AG04450 (cell line): ENCODE measurements at places on chromosomes 4 and X.

GRCh38 chr4:165542476-165542875 lies 163.7 kb downstream of the CPE start:
- DNase-seq, result no peak

GRCh38 chrX:11363069-11363594 lies 69.9 kb downstream of the AMELX start:
- DNase-seq, result no peak

- DNase-seq, result no peak
Measured at GRCh38 chr4:147310312-147310711, 170.6 kb upstream of the EDNRA start.

DNA sequence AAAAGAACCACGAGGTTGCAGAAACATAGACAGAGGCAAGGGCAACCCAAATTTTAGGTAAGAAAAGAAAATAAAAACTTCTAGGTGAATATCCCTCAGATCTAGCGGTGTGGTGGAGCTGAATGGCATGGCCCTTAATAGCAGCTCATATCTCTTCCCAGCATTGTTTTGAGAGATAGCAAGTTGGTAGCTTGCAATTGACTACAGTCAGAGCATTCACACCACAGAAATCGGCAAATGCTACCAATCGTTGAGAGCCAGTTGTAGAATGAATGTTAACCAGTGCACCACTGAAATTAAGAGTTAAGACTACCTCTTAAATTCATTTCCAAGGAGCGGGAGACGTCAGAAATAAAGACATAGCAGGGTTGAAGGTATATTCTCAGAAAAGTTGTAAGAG lies 184.0 kb upstream of the KIT start:
- no peak for DNase-seq
